LHCN-M2 (cell line): ENCODE measurements at places on chromosomes 1 and 21. TPM values are rescaled to one million over a fixed set of nuclear protein-coding genes. Genes with fewer than 3 reads are reported as not detected.

DNA sequence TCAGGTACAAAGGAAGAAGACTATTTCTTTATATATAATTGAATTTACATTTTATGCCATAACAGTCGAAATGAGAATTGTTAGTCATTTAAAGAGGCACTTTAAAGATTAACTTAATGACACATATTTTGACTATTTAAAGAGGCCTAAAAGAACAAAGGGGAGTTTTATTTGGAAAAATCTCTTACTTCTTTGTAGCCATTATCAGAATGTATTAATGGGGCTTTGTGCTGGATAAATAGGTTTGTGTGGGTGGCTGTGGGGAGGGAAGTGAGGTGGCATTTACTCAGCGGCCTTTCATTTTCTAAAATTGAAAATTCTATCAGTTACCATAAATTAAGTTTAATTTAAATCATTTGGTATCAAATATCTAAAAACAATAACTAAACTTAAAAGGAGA, 462.2 kb upstream of the CXADR start:
- DNase-seq, result no peak

ERO1B gene
- total RNA-seq, result 2.1 and 2.5 TPM in 2 replicates

DNA sequence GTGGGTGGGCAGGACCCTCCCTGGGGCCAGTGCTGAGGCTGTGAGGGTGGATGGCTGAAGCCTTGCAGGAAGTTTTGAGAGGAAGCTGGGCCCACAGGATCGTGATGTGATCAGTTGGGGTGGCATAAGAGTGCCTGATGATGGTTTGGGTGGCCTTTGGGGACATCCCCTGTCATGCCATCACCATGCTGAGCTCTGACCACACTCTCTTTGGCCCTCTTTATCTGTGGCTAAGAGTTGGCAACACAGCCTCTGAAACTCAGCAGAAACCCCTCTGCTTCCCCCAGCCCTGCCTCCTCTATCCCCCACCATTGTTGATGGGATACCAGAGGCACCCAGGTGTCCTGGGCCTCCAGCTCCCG, 19.8 kb downstream of the MIIP start:
- DNase-seq, result no peak

GRCh38 chr1:157490467-157491165, 61.7 kb downstream of the FCRL5 start:
- peak; percentile 45 for DNase-seq

ADORA1 gene
- total RNA-seq, result 9.7 and 19.1 TPM in 2 replicates

- peak; percentile 7 for DNase-seq
These were observed 29.8 kb downstream of the WDR3 start for GRCh38 chr1:117959364-117959763.

COL6A2 gene
- total RNA-seq, result 421 and 452 TPM in 2 replicates

GRCh38 chr1:238177960-238178645, 287.4 kb upstream of the ZP4 start:
- peak; percentile 1 for DNase-seq

S100A3 gene
- 37.5 and 55.5 TPM in 2 replicates for total RNA-seq

- no peak for DNase-seq
These were observed 22.6 kb downstream of the KRTAP21-3 start for GRCh38 chr21:30695956-30696355.

- no peak for DNase-seq
These were observed 1.3 kb upstream of the SMCP start for GRCh38 chr1:152876827-152877226.

PRAMEF2 gene
- not detected in 2 replicates for total RNA-seq

- no peak for DNase-seq
These were observed 1234.4 kb downstream of the KCNT2 start for GRCh38 chr1:195373856-195374255.

GRCh38 chr1:116889380-116889779, 20.3 kb upstream of the PTGFRN start:
- DNase-seq, result no peak

GRCh38 chr21:38476385-38476784, 21.9 kb downstream of the ERG start:
- DNase-seq, result no peak

DNA sequence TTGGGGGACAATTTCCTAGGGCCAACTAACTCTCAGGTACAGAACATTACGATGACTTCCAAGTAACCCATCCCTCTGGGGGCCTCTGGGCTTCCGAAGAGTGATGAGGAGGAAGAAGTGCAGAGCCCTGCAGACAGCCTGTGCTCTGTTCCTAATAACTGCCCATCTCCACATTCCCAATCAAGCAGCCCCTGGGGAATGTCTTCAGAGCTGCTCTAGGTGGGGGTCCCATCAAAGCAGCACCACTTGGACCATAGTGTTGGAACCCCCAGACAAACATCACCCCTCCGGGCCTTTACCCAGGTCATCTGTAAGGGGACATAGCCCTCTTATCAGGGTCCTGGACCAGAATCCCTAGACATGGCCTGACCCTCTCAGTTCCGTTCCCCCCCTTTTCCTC, 357.3 kb downstream of the NPHP4 start:
- DNase-seq, result no peak

FNDC10 gene
- 3.3 and 5.9 TPM in 2 replicates for total RNA-seq

- DNase-seq, result no peak
These were observed 47.7 kb downstream of the CXADR start for GRCh38 chr21:17560377-17561025.

DNA sequence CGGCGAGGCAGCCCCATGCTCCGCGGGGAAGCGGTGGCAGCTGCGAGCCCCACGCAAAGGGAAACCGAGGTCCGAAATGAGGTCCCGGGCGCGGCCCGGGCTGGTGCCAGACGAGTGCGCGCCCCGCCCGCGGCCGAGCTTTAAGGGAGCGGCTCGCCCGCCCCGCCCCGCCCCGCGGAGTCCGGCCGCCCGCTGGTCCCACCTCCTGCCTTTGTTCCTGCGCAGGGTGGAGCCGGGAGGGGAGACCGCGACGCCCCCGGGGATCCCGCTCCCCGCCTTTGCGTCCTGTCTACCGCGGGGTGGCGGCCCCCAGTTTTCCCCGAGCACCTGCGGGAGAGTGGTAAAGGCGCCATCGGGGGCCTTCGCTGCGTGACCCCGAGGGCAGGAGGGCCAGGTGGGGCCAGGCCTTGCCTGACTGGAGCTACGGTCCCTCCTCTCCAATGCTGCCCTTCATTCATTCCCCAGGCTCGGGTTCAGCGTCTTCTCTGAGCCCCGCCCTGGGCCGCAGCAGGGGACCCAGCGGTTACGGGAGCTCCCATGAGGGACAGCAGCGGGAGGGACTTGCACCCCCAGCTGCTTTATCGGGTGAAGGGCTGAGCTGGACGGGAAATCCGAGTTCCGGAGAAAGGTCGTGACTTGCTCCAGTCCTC, at the start of gene HES2:
Gene HES2, minus strand, starts transcription at position 116 of the 650 bp plus-strand sequence. Its CDS starts 99 bp downstream, at position 17.
- DNase-seq, result no peak

DNA sequence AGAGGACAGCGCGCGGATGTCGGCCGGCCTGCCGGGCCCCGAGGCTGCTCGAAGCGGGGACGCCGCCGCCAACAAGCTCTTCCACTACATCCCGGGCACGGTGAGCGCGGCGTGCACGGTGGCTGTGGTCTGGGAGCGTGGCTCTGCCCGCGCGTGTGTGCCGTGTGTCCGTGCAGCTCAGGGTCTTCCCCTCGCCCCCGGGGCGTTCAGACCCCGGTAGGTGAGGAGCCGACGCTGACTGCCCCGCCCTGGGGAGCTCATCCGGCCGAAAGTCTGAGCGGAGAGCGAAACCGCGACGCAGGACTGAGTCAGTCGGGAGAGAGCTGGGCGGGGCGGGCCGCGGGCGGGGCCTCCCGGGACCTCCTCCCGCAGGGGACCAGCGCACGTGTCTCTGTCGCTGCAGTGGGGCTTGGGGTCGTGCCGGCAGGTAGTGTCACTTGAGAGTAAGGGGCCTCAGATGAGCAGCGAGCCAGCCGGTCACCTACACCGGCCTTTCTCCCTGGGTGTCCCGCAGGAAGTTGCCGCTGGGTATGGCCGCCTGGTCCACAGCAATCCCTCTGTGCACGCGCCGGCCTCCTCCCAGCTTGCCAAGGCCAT, 520 bp downstream of the PLEKHN1 start:
- peak; percentile 43 for DNase-seq

GRCh38 chr1:21314743-21315396, 24.6 kb upstream of the ECE1 start:
- DNase-seq, result no peak

ST6GALNAC5 gene
- 7.3 and 13.1 TPM in 2 replicates for total RNA-seq

- no peak for DNase-seq
These were observed 48.9 kb downstream of the SYF2 start for GRCh38 chr1:25183126-25183980.

CFAP107 gene
- not detected in 2 replicates for total RNA-seq

DNA sequence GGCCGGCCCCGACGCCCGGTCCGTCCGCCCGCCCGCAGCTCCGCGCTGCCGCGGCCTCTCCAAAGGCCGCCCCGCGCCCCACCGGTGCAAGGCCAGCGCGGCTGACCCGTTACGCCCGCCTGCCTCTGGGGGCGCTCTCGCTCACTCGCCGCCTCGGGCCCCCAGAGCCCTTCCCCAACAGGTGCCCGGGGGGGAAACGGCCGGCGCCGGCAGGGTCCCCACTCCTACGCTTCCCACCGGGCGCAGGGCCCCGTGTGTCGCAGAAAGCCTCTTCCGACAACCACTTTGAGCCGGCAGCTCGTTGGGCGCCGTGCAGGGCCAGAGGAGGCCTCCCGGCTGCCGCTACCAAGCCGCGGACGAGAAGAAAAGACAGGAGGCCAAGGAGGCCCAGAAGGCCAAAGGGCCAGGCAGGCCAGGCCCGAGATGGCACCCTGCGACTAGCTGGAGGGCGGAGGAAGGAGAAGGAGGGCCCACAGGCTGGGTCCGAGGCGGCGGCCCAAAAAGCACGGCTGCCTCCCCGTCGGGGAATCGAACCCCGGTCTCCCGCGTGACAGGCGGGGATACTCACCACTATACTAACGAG, 64.9 kb upstream of the FCGR2A start:
- DNase-seq, result peak; percentile 75

- no peak for DNase-seq
These were observed 23.7 kb downstream of the RGS2 start for GRCh38 chr1:192832492-192832891.

DNA sequence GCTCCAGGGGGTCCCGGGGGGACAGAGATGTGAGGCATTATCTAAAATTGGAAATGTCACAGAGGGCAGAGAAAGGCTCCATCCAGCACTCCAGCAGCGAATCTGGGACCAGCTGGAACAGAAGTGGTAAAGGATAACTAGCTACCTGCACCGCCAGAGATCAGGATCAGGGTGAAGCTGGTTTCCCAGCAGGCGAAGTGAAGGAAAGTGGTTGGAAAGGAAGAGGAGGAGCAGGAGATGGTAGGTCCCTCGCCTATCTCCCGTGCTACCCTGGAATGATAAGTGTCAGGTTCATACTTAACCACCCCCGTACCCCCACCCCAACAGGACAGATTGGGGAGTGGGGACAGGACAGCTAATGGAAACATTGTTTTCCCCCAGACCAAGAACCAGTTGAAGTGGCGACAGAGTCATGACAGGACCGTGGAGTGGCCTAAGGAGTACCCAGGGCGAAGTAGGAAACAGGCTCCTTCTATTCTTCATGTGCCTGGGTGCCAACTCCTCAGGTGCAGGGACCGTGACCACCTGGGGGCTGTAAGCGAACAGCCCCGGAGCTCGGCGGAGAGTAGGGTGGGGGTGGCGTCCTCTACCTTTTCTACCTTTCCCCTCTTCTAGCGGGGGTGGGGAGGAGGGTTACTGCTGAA, 717 bp downstream of the B4GALT3 start:
- DNase-seq, result no peak

DNA sequence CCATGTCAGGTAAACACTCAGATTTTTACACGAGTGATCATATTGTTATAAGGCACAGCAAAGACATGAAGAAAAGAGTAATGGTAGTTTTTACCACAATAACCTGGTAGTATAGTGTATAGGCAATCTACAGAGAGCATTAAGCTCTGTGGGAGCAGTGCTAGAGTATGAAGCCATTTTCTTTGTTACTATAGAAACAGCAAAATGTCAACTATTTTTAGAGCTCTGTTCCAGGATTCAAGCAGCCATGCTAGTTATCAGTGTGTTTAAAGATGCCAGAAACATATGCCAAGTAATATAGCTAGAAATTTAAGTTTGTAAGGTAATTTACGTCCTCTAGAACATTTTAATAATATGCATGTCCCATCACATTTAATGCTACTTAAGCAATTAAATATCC, 77.6 kb upstream of the RGS18 start:
- no peak for DNase-seq

GRCh38 chr1:200963076-200963475, 60.4 kb downstream of the KIF21B start:
- no peak for DNase-seq

DNA sequence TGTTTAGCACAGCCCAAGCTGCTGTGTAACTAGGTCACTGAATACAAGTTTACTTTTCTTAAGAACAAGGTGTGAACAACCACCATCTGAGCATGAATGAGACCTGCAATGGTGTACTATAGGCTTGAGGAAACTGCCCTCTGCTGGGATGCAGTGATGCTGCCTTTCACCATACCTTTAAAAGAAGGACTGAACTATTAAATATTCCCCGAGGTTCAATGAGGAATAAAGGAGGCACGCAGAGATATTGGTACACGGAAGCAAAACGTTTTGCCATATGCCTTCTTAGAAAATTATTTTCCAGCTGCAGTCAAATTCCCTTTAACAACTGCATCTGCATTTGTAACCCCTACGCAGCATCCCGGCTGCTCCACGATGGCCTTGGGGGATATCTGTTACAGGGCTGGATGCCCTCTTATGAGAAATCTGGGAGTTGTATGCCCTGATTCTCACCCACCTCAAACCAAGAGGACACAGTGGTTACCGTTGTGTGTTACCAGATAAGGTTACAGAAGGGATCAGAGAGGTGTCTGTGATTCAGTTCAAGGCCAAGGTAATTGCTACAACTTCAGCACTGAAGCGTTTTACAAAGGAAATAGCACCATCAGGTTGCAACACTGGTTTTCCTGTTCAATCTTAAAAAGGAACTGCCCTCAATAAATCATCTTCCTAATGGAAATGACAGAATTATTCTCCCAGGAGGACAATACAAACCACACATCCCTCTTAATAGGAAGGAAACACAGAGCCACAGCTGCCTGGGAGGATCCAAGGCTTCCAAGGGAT, 470.5 kb downstream of the LTN1 start:
- DNase-seq, result peak; percentile 38

- no peak for DNase-seq
These were observed 6.6 kb upstream of the MMP23B start for GRCh38 chr1:1625404-1625775.

LENEP gene
- total RNA-seq, result not detected in 2 replicates

DAP3 gene
- total RNA-seq, result 78.7 and 79.4 TPM in 2 replicates

GRCh38 chr1:45785583-45785982, 17.8 kb upstream of the MAST2 start:
- DNase-seq, result no peak

DNA sequence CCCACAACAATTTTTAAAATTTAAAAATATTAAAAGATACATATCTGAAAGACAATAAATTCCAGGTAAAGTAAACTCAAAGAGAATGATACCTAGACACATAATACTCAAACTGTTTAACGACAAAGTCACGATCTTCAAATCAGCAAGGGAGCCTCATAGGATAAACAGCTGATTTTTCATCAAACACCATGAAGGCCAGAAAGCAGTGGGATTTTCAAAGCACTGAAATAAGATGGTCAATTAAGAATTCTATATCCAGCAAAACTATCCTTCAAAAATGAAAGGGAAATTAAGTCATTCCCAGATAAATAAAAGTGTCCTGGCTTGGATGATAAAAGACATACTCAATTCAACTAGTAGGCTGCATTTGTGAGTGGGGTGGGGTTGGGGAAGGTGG, 100.5 kb downstream of the TIAM1 start:
- no peak for DNase-seq

- DNase-seq, result no peak
These were observed 37.3 kb upstream of the PIGV start for GRCh38 chr1:26750428-26750827.

OR2T35 gene
- not detected in 2 replicates for total RNA-seq

HSD3B2 gene
- total RNA-seq, result not detected in 2 replicates
